ENCODE measurements at places on chromosomes 3 and 15.

- no peak for DNase-seq
Measured at GRCh38 chr3:129563850-129564535, 21.0 kb downstream of the H1-8 start.

DNA sequence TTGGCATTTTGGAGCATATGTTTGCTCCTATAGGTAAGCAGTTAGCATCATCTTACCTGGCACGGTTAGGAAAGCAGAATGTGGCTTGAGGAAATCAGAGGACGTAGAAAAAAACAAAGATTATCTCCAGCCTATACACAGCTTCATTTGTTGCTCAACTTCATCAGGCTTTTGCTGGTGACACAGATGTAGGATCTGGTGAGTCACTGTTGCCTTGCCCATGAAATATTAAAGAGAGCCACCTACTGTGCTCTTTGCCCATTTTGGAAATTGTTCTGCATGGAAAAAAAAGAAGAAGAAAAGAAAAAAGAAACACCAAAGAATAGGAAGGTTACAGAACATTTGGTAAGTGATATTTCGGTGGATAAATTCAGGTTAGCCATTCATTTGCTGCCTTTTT lies 3.8 kb downstream of the IL1RAP start:
- no peak for DNase-seq

DNA sequence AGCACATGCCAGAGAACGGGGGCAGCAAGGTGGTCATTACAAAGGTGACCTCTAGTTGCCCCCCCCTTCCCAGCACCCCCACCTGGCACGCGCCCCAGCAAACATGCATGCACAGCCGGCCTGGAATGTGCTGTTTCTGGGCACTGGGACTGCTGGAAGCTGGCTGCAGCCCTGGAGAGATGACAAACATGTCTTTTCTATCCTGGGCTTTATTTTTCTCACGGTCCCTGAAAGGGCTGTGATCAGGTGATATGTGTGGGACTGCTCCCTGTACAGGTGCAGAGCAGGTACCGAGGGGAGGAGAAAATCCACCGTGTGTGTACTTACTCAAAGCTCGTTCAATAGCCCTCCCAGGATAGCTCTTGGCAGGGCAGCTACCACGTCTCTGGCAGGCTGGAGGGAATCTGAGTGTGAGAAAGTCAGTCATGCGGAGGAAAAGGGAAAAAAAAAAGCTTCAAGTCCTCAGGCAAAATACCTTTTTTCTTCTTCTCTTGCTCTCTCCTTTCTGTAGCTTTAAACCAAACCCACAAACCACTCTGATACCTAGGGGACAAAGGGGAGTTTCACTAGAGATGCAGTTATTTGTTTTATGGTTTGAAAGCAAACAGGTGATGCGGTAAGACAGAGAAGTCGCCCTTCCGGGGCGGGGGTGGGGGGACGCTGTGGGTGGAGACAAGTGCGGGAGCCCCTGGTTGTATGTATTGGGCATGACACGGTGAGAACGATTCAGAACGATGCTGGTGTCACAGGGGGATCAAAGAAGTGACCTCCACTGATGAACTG lies 5.0 kb upstream of the HES1 start:
- DNase-seq = no peak

- no peak for DNase-seq
Measured at GRCh38 chr3:50068134-50068533, 20.6 kb upstream of the RBM5 start.

DNA sequence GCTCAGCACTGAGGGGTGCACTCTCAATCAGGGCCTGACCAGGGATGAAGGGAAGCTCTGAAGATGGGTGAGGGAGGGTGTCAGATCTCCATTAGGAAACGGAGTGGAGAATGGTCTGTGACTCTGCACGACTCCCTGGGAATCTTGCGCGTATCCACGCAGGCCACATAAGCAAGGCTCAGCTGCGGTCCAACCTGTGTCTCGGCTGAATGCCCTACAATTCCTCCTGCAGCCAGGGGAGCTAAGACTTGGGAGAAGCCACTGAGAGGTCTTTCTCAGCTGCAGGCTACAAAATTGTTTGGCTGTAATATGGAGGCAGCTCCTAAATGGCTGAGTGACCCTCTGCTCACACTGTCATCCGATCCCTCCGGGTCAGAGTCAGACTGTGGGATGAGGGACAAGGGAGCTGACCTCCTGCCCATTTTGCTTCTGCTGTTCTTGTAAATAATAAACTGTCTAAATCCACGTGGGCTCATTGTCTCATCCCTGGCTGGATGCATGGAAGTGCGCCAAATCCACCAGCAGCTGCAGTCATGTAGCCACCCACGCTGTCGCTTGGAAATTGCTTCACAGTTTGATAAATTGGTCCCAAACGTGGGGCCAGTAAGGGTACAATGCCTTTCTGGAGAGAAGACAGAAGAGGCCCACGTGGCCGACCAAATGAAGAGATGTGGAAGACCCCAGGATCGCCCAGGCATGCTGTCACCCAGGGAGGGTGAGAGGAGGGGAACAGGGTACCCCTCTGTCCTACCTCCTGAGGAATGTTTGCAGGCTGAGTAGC lies 30.5 kb downstream of the ALS2CL start:
- no peak for DNase-seq
